ENCODE measurements at places on chromosomes 1 and 21.

GRCh38 chr1:87194271-87194774 lies 134.4 kb upstream of the LMO4 start:
- no peak for DNase-seq

DNA sequence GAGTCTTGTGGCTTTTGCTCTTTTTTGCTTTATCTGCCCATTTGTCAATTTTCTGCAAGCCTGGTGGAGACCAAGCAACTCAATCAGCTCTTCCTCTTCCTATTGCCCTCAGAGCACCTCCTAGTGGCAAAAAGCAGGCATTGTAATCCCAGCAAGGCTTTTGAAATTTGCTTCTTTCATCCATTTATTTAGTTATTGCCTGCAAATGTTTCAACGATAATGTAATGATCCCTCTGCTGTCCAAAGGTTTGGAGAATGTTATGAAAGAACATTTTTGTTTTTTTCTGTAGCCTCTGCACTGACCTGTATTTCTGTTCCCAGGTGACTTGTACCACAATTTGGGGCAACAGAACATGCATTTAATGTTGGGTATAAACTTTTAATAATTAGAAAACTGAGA lies 127.8 kb downstream of the GABPA start:
- DNase-seq, result no peak

- no peak for DNase-seq
Observed at GRCh38 chr1:40404670-40405462, 31.3 kb downstream of the SMAP2 start.

- DNase-seq, result no peak
Observed at GRCh38 chr1:99407018-99407417, 142.7 kb downstream of the PLPPR4 start.

- no peak for DNase-seq
Observed at GRCh38 chr1:29129916-29130315, 6.2 kb upstream of the TMEM200B start.

GRCh38 chr1:19021845-19022244 lies 65.4 kb upstream of the IFFO2 start:
- no peak for DNase-seq

Data from stimulated activated CD8-positive, alpha-beta memory T cell treated with anti-CD3 and anti-CD28 coated beads, Interleukin-2, amount 100 ng/mL, for 1 hour (primary cell).